ENCODE measurements at places on chromosomes 5 and 9.
A peak's percentile ranks its signal among the peaks of the same experiment; 100 is the strongest.

- peak; percentile 79 for DNase-seq
Observed at GRCh38 chr5:36875051-36875789, 1.3 kb upstream of the NIPBL start.

GRCh38 chr5:178671602-178672144 is 44.8 kb upstream of the CLK4 start:
- peak; percentile 19 for DNase-seq

DNA sequence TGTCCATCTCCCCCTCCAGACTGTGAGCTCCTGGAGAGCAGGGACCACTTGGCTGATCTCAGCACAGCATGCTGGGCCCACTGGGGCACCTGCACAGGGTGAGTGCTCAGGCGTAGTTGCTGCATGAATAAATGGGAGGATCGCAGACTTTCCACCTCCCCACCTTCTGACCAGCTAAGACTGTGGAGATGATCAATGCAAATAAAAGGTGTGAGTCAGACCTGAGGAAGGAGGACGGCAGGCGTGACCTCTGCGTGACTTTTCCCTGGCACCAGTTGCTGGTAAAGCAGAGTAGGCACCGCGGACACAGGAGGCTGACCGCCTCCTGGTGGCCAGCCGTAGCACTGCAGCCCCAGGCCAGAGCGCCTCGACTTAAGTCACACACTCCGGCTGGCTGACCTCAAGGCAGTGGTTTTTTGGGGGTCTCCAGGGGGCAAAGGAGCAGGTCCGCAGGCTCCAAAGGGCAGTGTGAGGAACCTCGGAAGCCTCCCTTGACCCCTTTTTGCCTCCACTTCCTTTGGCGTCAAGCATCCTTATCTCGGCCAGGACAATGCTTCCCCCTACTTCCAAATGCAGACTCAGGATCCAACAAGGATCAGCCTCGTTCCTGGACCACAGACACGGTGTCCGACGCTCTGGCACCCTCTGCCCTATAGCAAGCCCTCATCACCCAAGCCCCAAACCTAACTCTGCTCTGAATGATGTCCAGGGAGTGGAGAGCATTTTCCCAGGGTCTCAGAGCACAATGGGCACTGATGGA is 12.7 kb upstream of the TDRD7 start:
- DNase-seq, result peak; percentile 57

DNA sequence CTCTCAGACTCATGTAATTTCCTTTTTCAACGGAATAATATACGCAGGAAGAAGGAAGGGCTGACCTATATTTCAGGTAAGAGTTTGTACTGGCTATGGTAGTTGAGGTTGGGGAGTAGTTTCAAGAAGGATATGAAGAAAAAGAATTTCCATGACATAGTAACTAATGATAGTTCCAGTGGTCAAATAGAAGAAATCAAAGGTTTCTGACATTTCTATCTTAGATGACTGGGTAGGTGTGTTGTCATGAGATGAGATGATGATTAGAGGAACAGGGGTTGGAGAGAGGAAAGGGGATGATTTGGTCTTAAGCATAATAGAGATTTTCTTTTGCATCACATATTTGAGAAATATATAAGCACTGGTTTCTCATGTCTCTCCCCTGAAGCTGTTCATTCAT is 166.0 kb downstream of the SPATA31D1 start:
- no peak for DNase-seq

DNA sequence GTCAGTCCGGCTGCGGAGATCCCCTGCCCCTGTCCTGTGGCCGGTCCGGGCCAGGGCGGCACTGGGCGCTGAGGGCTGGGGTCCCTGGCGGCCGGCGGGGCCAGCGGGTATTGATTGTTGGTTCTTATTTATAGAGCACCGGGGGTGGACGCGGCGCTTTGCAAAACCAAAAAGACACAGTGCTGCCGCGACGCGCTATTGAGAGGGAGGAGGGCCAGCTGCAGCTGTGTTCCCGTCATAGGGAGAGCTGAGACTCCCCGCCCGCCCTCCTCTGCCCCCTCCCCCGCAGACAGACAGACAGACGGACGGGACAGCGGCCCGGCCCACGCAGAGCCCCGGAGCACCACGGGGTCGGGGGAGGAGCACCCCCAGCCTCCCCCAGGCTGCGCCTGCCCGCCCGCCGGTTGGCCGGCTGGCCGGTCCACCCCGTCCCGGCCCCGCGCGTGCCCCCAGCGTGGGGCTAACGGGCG is 2.5 kb downstream of the LRRC26 start:
- DNase-seq, result no peak

- no peak for DNase-seq
Observed at GRCh38 chr9:78101247-78101646, 69.6 kb upstream of the GNAQ start.

DNA sequence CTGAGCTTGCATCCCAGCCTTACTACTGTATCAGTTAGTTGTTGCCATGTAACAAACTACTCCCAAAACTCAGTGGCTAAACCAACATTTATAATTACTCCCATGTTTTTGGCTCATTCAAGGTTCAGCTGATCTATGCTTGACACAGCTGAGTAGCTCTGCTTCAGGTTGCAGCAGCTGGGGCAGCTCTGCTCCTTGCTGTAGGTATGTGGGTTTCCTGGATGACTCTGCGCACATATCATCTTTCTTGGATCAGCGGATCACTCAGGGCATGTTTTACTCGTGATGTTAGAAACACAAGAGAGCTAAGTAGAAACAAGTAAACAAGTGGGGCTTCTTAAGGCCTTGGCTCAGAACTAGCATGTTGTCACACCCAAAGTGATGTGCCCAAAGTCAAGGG is 15.1 kb downstream of the TEK start:
- DNase-seq, result no peak

DNA sequence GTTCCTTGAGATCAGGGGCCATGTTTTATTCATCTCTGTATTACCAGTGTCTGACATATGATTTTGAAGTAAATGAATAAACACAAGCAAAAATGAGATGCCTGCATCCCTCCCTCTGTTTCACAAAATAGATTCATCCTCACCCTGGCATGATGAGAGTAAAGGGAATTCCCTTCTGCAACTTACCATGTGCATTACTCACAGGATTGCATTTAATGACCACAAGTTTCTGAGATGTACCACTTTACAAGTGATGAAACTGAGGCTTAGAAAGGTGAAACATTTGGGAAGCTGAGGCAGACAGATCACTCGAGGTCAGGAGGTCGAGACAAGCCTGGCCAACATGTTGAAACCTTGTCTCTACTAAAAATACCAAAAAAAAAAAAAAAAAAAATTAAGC is 74.2 kb upstream of the TNFSF8 start:
- DNase-seq, result no peak

- no peak for DNase-seq
Observed at GRCh38 chr5:134932508-134932907, 27.6 kb downstream of the PCBD2 start.

DNA sequence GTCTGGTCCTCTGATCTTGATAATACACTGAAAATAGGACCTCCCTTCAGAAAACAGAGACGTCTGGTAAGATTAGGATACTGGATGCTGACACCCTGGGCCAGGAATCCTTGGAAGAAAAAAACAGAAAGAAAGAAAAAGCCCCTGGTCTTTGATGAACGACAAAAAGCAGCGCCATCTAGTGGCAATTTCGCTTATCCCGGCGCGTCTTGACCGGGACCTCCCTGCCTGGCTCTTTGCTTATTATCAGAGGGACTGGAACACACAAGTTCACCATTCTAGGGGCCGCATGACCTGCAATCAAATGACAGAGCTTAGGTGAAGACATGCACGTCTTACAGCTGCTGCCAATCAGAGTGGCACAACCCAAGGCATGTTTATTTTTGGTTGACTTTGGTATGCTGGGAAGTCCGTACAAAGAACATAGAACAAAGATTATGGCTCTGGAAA is 114.9 kb upstream of the NFIB start:
- DNase-seq, result peak; percentile 92

DNA sequence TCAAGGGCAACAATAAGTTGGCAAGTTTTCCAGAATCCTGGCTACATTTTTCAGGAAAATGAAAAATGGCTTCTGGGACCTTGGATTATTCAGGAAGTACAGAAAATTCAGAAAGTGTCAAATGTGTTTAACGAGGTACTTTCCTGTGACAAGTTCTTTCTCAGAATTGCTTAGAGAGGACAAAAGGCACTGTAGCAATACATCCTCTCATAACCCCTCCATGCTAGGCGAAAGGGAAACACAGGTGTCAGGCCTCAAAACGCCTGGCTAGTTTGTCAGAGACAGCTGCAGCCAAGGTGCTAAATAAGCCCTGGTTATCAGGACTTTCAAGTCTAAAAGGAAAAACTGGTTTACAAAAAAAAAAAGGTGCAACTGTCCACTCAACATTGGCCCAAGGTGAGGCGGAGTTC is 115.2 kb downstream of the GNAQ start:
- no peak for DNase-seq

DNA sequence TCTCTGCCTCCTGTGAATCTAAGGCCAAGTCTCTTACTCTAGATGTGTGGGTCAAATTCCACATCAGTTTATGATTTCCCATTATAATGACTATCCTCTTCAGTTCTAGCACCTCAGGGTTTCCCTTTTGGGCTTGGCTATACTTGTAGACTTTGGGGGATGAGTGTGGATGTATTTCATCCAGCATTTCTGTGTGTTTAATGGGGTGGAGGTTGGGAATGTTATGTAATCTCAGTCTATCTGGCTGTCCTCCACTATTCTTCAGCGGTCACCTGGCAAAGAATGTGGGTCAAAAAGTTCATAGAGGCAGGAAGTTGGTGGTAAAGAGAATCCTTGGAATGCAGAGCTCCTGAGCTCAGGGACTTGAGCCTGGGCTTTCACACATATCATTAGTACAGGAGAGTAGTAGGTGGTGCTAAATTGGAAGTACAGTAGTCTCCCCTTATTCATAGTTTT is 64.9 kb downstream of the CFAP95 start:
- no peak for DNase-seq

- DNase-seq, result no peak
Observed at GRCh38 chr9:33946779-33947535, 101.7 kb downstream of the UBAP2 start.

GRCh38 chr5:12661617-12662370 is 757.5 kb upstream of the CTNND2 start:
- DNase-seq, result no peak

GRCh38 chr5:1312993-1313833 is 18.3 kb upstream of the TERT start:
- DNase-seq, result peak; percentile 7

DNA sequence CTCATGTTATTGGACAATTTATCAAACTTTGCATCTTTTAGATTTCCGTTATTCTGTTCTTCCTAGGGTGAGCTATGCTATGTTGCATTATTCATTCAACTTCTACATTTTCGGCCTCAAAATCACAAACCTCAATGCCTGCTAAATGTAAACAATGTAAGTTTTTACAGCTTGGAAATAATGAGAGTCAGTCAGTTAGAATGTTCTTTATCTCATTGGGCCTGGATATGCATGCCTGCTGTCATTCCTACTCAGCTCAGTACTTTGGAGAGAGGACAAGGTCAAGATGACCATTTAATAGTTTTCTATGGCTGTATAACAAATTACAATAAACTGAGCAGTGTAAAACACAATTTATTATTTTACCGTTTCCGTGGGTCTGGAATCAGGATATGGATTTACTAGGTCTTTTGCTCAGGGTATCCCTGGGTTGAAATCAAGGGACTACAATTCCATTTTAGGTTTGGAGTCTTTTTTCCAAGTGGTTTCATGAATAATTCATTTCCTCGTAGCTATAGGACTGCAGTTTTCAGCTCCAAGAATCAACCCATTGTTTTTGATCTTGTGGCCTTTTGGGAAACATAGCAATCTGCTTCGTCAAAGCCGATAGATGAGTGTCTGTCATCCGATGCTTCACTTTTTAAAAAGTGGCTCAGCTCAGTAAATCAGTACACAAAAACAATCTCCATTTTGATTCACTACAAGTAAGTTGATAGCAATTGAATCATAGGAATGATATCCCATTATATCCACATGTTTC is 1143.2 kb upstream of the CDH6 start:
- DNase-seq, result no peak
